Motor neuron (in vitro differentiated cells): ENCODE measurements at places on chromosomes 6 and 20. TPM values are rescaled to one million over a fixed set of nuclear protein-coding genes. Genes with fewer than 3 reads are reported as not detected.

ZNF343 gene
- total RNA-seq: 9.6 and 10.9 TPM in 2 replicates

ADGRF1 gene
- total RNA-seq: 0.85 and 1.3 TPM in 2 replicates

BNIP5 gene
- 0.19 and 0.33 TPM in 2 replicates for total RNA-seq

RSPH4A gene
- 1.3 and 1.4 TPM in 2 replicates for total RNA-seq

OPRM1 gene
- total RNA-seq: 2.3 and 2.6 TPM in 2 replicates

TTBK1 gene
- total RNA-seq: 11.7 and 12.7 TPM in 2 replicates

MTO1 gene
- total RNA-seq: 27.2 and 30.9 TPM in 2 replicates

FAM217A gene
- total RNA-seq: 0.20 and 2.0 TPM in 2 replicates

CLPSL1 gene
- total RNA-seq: not detected in 2 replicates

C20orf141 gene
- 0.67 TPM in 1 of 2 replicates, not detected in the other for total RNA-seq

ID4 gene
- 0.53 and 0.91 TPM in 2 replicates for total RNA-seq

C6orf132 gene
- 0.09 and 2.0 TPM in 2 replicates for total RNA-seq

VWA7 gene
- 1.9 and 2.1 TPM in 2 replicates for total RNA-seq

ENPP4 gene
- 10.2 and 10.3 TPM in 2 replicates for total RNA-seq

TTK gene
- total RNA-seq: 0.67 and 0.78 TPM in 2 replicates

RBPJL gene
- not detected in 2 replicates for total RNA-seq

GINS1 gene
- 0.71 and 0.92 TPM in 2 replicates for total RNA-seq

PI16 gene
- total RNA-seq: 0.30 TPM in 1 of 2 replicates, not detected in the other

TENT5A gene
- 2.2 and 2.3 TPM in 2 replicates for total RNA-seq

MYT1 gene
- 0.05 and 0.10 TPM in 2 replicates for total RNA-seq

SASH1 gene
- total RNA-seq: 9.0 and 10.6 TPM in 2 replicates

SPATA25 gene
- total RNA-seq: 2.5 and 2.8 TPM in 2 replicates

TRIM40 gene
- total RNA-seq: 0.22 and 1.5 TPM in 2 replicates

ZNF334 gene
- 7.9 and 8.4 TPM in 2 replicates for total RNA-seq

PAQR8 gene
- total RNA-seq: 6.0 and 6.3 TPM in 2 replicates

SS18L1 gene
- total RNA-seq: 31.7 and 31.9 TPM in 2 replicates

RGS17 gene
- 9.5 and 9.8 TPM in 2 replicates for total RNA-seq

ZBTB12 gene
- total RNA-seq: 34.9 and 35.5 TPM in 2 replicates

SRSF12 gene
- total RNA-seq: 12.3 and 16.4 TPM in 2 replicates

GRM1 gene
- 0.81 and 1.1 TPM in 2 replicates for total RNA-seq

ABCF1 gene
- 45.5 and 46.1 TPM in 2 replicates for total RNA-seq

GCNT2 gene
- total RNA-seq: 0.51 and 0.70 TPM in 2 replicates

PPP1R3G gene
- 1.7 and 2.2 TPM in 2 replicates for total RNA-seq

SDC4 gene
- 91.6 and 94.9 TPM in 2 replicates for total RNA-seq

PROKR2 gene
- 0.50 and 0.52 TPM in 2 replicates for total RNA-seq

DLL1 gene
- 85.0 and 85.9 TPM in 2 replicates for total RNA-seq

MOCS1 gene
- 2.5 and 2.9 TPM in 2 replicates for total RNA-seq

C6orf58 gene
- total RNA-seq: not detected in 2 replicates
